Activated gamma-delta T cell (primary cell): ENCODE measurements at places on chromosomes 1 and 21.

GRCh38 chr1:8357329-8358101, 39.6 kb downstream of the SLC45A1 start:
- DNase-seq: no peak

GRCh38 chr1:15154480-15155036, 1.0 kb downstream of the TMEM51 start:
- DNase-seq: no peak

- DNase-seq: no peak
Observed at GRCh38 chr1:182658055-182658454, 26.3 kb downstream of the RGS8 start.

- no peak for DNase-seq
Observed at GRCh38 chr1:231606712-231607111, 19.9 kb upstream of the DISC1 start.

DNA sequence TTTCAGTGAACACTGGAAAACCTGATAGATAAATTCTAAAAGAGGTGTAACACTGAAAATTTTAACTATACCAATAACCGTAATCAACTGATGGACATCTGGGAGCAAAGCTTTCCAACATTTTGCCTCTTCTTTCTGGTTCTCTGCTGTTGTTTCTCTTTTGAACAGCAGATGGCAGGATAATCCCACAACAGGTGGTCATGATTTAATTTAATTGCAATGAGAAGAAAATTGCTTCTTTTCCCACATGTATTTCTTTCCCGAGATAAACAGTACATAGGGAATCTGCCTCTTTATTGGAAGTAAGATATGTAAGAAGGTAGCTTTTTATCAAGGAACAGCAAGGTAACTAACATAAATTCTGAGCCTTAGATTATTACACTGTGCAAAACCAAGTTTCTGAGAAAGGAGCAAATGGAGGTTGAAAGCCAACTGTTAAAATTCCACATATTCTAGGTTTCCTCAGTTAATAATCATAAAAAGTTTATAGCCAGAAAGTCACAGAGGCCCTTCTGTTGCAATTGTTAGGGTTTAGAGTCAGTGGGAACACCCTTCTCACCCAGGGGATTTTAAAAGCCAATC, 72.9 kb downstream of the RPS6KA1 start:
- no peak for DNase-seq
